Activated CD8-positive, alpha-beta memory T cell treated with anti-CD3 and anti-CD28 coated beads, Interleukin-2, amount 10 ng/mL, durations not matched to agents 7 days and 5 days (primary cell): ENCODE measurements at places on chromosomes 2 and 18.
A peak's percentile ranks its signal among the peaks of the same experiment; 100 is the strongest.

- no peak for DNase-seq
Measured at GRCh38 chr2:164777847-164778461, 63.7 kb downstream of the COBLL1 start.

- DNase-seq, result no peak
Measured at GRCh38 chr2:233118648-233119000, 58.5 kb downstream of the INPP5D start.

DNA sequence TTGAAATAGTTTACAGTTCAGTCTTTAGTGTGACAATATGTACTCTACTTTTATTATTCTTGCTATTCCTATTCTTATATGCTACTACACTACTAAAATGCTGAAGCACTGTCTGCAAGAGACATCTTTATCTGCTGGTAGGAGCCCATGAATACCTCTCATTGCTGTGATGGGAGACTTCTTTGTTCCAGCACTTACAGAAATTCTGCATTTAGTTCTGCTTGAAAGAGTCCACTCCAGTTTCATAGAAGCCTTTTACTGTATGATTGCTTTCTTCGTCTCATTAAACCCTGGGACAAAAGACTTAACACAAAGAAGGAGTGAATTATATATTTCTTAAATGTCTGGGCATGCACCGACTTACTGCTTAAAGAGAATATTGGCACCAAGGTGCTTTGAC lies 272.7 kb downstream of the CD226 start:
- DNase-seq, result no peak

- DNase-seq, result no peak
Measured at GRCh38 chr2:176892676-176893226, 319.8 kb upstream of the HNRNPA3 start.

- peak; percentile 66 for DNase-seq
Measured at GRCh38 chr2:191218292-191218898, 26.8 kb upstream of the MYO1B start.

DNA sequence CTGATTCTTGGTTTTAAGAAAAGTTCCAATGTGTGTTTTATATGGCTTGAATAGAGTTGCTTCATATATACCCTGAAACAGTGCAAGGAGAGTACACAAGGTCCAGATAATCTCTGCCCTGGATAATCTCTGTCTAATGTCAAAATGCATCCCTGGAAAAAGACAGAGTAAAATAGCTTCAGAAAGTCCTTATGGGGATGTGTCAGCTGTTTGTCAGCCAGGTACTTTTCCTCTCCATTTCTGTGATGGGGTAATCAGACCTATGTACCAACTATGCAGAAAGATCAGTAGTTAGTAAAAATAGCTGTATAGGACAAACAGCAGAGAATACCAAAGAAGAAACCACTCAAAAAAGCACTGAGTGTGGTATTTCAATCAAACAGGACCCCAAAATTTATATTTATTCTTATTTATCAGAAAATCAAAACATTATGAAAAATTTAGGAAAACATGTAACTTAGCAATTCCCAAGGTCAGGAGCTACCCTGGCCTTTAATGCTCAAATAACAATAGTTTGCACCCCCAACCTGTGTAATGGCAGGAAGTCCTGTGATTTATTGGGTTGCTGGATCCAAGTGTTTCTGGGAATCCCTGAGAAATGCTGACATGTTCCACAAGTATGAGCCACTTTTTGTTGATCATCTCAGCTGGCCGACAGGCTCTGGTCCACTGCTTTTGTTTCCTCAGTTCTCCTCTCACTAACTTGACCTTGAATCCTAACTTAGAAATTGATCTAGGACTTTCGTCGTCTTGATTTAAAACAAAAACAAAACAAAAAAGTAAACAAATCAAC lies 69.6 kb downstream of the MDH1 start:
- DNase-seq, result no peak

DNA sequence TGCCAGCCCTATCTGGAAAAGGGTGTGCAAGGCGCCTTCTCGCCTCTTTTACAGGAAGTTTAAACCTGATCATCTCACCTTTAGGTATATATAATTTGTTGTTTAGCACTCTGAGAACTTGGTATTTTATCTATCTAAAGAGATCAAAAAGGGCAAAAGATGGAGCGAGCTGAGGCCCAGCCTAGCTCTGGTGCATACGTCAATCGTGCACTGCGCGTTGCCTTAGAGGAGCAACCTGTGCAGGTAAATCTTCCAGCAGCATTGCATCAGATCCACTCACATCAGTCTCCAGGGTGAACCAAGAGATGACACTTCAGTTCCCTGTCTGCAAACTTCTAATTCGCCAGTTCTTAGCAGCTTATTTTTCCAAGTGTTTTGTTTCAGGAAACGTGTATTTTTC lies 15.4 kb downstream of the BCL11A start:
- no peak for DNase-seq

GRCh38 chr2:172878260-172878659 lies 142.6 kb downstream of the RAPGEF4 start:
- no peak for DNase-seq

DNA sequence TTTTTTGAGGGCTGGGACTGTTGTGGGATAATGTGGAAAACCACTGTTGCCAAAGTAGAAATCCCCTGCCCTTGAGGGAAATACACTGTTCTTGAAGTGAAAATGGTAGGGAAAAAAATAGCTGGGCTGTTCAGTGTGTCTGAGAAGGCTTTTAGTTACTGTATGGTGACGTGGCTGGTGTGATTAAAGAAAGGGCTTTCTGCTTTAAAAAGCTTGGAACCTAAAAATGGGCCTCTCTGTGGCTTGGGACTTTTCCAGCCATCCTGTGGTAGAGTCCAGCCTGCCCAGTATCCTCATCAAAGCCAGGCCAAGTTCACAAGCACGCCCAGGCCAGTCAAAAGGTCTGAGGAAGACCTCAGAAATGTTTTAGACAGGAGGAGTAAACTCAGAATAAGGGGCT lies 6.8 kb downstream of the MGAT5 start:
- DNase-seq, result no peak

DNA sequence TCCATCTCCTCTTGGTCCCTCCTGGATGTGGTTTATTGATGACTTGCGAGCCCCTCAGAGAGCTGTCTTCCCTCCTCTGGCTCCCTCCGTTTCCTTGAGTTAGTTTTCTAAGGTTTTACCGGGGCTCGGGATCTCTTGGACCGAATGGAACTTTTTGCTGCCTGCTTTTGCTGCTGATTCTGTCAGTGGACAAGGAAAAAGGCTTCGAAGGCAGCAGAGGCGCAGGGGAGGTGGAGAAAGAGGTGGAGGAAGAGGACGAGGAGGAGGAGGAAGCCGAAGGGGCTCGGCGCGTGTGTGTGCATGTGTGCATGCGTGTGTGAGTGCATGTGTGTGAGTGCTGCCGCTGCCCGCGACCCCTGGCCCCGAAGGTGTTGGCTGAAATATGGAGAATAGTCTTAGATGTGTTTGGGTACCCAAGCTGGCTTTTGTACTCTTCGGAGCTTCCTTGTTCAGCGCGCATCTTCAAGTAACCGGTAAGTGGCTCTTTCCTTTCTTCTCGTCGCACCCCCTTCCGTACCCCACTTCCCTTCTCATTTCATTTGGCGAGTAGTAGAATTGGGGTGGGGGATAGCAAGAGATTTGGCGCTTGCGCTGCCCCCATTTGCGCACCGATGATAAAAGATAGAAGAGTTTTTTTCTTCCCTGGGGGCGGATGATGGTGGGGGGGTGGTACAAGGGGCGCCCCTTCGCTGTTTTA lies 557 bp downstream of the DCC start:
- DNase-seq, result no peak

GRCh38 chr18:13067966-13068365 lies 76.8 kb downstream of the CEP192 start:
- DNase-seq, result no peak

DNA sequence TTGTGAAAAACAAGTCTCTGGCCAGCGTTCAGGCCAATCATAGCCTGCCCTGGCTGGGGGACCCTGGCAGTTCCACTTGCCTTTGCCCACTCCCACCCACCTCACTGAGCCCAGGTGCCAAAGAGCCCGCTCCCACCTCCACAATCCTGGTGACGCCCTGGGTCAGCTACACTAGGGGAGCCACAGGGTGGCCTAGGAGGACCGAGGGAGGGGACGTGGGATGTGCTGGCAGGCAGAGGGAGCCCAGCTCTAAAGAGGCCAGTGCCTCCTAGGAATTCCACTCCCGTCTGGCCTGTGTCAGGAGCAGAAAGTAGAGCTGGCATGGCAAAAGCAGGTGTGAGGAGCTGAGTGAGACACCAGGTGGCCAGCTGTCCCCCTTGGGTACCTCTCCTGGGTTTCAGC lies 49.3 kb downstream of the TNS1 start:
- no peak for DNase-seq

DNA sequence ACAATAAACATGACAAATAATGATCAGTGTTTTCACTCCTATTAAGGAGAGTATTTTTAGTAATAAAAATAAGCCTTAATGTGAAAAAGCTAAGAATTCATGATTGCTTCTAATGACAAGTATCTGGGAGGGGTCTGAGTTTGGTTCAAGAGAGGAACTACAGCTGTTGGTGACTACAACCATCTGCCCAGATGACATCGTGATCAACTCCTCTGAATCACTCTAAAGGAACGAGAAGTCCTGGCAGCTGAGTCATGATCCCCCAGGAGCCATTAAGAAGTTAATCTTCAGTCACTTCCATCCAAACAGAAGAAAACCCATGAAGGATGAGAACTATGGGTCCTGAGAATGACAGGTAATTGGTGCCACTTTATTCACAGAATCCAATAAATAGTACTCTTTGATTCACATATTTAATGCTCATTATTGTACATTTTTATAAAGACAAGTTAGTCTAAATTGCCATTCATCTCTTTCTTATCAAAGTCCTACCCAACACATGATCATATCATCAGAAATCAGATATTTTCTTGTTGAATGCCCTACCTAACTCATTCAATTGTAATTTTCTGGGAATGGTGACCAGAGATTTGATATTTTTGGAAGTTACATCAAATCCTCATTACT lies 6.8 kb downstream of the TFPI start:
- no peak for DNase-seq

- DNase-seq, result peak; percentile 18
Measured at GRCh38 chr18:48824231-48824970, 126.4 kb downstream of the SMAD7 start.

GRCh38 chr2:232465061-232465460 lies 9.1 kb downstream of the ALPI start:
- DNase-seq, result no peak

GRCh38 chr2:178865999-178866398 lies 58.8 kb upstream of the TTN start:
- no peak for DNase-seq

- DNase-seq, result no peak
Measured at GRCh38 chr2:55025627-55026026, 24.6 kb downstream of the RTN4 start.

DNA sequence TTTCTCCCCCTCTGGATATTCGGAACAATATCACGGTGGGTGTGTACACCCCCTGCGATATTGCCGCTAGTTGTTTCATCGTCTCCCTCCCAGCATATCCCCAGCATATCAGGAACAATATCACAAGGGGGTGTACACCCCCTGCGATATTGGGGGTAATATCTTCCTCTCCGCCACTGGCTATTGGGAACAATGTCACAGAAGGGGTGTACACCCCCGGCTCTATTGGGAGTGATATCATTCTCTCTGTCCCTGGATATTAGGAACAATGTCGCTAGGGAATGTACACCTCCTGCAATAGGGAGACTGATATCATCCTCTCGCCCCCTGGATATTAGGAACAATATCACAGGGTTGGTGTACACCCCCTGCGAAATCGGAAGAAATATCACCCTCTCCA lies 1932.0 kb downstream of the SUCLG1 start:
- no peak for DNase-seq

DNA sequence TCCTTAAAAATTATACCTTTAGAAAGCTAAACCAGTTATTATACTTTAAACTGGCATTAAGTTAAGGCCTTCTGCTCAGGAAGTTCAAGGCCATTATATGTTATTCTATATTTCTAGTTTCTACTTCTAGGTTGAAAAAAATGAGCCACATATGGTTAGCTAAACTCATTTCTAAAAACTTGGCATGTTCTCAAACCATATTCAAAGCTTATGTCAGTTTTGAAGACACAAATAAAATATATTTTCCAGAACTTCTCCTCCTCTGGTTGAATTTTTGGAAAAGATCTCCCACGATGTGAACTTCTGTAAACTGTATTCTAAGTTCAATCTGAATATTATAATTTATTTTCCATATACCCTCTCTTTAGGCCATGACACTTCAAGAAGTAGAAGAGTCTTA lies 103.5 kb downstream of the NYAP2 start:
- DNase-seq, result no peak

GRCh38 chr2:99297994-99298393 lies 3.0 kb downstream of the LYG1 start:
- no peak for DNase-seq

- no peak for DNase-seq
Measured at GRCh38 chr2:159110784-159111183, 142.3 kb downstream of the TANC1 start.

DNA sequence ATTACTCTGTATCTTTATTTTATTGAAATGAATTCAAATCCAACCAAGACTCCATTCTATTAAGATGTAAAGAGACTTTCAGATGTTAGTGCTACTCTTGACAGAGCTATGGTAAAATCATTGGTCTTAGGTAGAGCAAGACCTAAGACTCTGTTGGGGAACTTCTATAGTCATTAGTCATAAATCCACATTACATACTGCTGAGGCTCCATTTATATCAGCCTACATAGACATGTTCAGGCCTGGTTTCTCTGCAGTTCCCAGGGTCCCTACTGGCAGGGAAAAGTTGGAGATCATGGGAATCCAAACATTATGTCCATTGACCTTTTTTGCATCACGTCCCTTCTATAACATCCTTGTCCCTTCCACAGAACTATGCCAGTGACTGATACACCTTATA lies 580.4 kb upstream of the ZEB2 start:
- DNase-seq, result no peak

- DNase-seq, result no peak
Measured at GRCh38 chr18:38900031-38900430, 1334.4 kb upstream of the CELF4 start.

DNA sequence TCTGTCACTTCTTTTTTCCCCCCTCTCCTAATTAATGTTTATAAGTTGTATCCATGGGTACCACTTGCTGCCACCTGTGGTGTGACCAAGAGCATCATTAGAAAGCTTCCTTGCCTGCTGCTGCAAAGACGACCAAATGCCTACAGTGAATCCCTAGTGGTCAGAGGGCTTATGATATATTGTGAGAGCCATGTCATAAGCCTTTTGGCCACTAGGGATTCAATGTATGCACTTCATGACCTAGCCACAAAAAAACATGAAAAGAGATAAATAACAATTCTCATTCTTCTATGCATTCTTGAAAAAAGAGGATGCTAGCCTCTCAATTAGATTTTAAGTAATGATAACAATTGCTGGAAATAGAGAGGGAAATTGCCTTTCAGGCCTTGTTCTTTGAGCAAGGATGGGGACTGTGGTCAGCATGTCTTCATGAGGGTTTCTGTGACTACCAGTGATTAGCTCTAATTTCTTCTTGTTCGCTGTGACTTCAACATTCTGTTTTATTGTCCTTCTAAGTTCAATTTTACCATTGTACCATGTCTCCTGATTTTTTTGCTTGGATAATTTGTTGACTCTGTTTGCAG lies 435.3 kb downstream of the TGIF1 start:
- no peak for DNase-seq

DNA sequence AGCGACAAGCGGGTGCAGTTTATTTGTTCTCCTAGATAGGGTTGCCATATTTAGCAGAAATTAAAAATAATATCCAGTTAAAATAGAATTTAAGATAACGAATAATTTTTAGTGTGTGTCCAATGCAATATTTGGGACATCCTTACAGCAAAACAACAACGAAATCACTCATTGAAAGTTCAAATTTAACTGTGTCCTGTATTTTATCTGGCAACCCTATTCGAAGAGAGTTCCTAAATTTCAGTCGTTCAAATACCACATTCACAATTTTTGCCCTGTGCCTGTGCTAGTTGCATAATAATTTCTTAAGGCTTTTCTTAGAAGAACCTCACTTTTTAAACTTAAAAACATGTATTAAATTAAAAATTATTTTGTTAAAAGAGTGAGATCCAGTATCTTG lies 664 bp downstream of the DGUOK start:
- DNase-seq, result no peak
